ENCODE measurements at places on chromosomes 6 and 20. TPM values are rescaled to one million over a fixed set of nuclear protein-coding genes. Genes with fewer than 3 reads are reported as not detected.

- no peak for DNase-seq
- peaks cover 5% of the 10 kb centered on the region for H3K27me3 ChIP-seq
- no peaks in the 10 kb centered on the region for H3K4me1 ChIP-seq
- no peaks in the 10 kb centered on the region for H3K36me3 ChIP-seq
- H3K4me3 ChIP-seq = no peak overlapping the region
Measured at GRCh38 chr6:12844284-12845223, 128.0 kb downstream of the PHACTR1 start.

TGM3 gene
- not detected for total RNA-seq

FAM209A gene
- 1.7 TPM for total RNA-seq

DNA sequence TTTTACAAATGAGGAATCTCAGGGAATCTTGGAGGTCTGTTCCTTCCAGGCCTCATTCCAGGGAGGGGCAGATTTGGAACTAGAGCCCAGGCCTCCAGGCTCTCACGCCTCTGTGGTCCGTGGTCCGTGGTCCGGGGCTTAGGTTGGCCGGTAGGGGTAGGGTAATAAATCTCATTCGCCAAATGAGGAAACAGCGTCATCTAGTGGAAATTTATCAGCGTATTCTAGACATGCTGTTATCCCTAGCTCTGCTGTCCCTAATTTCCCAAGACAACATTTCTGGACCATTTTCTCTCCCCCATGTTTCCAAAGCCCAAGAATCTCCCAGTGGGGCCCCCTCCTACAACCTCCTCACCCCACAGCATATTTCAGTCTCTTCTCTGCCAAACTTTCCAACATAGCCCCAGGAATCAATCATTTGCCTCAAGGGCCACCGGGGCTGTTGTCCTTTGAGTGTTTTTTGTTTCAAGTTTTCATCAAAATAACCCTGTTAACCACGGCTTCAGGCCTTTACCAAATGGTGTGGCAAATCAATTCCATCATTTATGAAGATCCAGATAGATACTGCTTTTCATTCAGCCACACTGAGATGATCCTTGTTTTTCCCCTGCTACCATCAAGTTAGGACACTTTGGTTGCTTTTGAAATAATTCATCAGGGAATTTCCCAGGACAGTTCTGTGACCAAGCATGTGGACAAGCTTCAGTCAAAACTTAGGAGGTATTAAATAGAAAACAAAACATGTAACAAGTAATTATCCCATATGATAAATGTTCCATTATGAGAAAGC lies 126.8 kb downstream of the ALDH8A1 start:
- no peak overlapping the region for H3K27ac ChIP-seq
- no peaks in the 10 kb centered on the region for H3K4me1 ChIP-seq
- H3K36me3 ChIP-seq = no peaks in the 10 kb centered on the region
- peaks cover 10% of the 10 kb centered on the region for H3K27me3 ChIP-seq
- H3K4me3 ChIP-seq = no peak overlapping the region
- DNase-seq = peak; percentile 51

DNA sequence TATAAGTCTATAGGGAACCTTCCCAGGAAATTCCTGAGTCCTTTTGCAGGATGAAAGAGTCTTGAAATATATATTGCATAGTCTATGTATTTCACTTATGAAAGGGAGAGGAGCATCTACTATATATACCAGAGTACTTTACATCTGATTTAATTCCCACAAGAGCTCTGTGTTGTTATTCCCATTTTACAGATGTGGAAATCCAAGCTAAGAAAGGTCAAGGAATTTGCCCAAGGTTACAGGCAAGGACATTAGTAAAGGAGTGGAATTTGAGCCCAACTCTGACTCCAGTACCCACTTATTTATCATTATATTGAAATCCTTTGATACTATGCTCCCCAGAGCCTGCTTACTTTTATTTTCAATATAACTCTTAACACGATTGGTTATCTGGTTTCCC lies 2.6 kb downstream of the SESN1 start:
- H3K27ac ChIP-seq = peak overlapping the region; percentile 14
- H3K4me1 ChIP-seq = peaks cover 48% of the 10 kb centered on the region
- no peaks in the 10 kb centered on the region for H3K27me3 ChIP-seq
- H3K4me3 ChIP-seq = peak overlapping the region; percentile 94
- H3K36me3 ChIP-seq = peaks cover 10% of the 10 kb centered on the region

DNA sequence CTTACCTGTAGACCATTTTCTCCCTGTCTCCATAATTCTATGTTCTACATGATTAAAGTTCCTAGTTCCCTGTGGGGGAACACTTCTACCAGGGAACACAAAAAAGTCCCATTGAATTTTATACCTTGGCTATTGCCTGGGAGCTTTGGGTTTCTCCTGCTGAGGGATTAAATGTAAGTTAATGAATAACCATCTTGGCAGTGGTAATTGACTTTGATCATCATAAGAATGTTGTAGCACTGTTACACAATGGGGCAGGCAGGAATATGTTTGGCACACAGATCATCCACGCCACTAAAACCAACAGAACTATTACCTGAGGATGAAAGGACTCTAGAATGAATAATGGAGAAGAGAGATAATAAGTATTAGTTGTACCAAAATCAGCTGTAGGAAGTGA lies 1106.2 kb upstream of the GJE1 start:
- no peak for DNase-seq
- H3K27me3 ChIP-seq = no peaks in the 10 kb centered on the region
- H3K27ac ChIP-seq = no peak overlapping the region

DNA sequence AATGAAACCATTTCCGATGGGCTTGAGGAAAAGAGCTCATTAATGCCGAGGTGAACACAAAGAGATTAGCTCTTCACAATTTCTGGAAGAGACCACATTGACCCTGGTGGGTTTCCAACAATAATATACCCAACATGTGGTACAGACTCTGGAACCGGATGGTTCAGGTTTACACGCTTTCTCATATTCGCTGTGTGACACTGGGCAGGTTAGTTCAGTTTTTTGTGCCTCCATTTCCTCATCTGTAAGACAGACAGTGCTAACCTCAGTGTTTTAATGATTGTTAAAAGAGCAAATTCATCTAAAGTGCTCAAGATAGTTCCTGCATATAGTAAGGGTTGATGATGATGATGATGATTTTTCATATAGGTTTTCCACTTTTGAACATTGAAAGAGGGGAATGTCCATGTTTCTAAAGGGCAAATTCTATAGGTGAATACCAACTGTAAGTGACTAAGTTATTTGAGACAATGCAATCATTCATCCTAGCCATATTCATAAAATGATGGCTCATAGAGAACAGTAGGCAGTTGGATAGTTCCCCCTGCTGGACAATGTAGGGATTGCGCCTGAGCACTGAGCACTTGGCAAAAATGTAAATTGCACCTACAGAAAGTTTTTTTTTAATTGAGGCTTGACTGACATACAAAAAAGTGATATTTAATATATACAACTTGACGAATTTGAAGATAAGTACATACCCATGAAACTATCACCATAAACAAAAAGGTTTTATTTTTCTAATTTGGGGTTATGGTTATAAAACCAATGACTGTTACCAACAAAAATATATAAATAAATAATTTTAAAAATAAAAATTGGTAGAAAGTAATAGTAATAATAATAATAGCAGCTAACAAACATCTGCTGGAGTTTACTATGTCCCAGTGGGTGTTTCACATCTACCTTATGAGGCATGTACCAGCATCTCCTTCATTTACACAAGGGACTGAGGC lies 2.1 kb upstream of the PERP start:
- no peaks in the 10 kb centered on the region for H3K36me3 ChIP-seq
- H3K27me3 ChIP-seq = peaks cover 24% of the 10 kb centered on the region
- no peak overlapping the region for H3K27ac ChIP-seq
- H3K4me3 ChIP-seq = no peak overlapping the region

DNA sequence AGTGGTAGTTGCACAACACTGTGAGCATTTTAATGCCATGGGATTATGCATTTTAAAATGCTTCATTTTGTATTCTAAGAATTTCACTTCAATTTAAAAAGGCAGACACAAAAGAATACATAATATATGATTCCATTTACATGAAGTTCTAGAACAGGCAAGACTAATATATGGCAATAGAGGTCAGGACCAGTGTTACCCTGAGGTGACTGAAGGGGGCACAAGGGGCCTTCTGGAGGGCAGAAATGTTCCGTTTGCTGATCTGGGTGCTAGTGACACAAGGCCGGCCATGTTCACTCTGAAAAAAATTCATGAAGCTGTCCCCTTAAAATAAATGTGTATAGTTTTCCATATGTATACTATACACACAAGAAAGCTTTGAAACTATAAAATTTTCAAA lies 28.5 kb downstream of the TASP1 start:
- H3K36me3 ChIP-seq = peaks cover 10% of the 10 kb centered on the region
- no peak overlapping the region for H3K4me3 ChIP-seq
- H3K27ac ChIP-seq = no peak overlapping the region
- H3K27me3 ChIP-seq = no peaks in the 10 kb centered on the region

DNA sequence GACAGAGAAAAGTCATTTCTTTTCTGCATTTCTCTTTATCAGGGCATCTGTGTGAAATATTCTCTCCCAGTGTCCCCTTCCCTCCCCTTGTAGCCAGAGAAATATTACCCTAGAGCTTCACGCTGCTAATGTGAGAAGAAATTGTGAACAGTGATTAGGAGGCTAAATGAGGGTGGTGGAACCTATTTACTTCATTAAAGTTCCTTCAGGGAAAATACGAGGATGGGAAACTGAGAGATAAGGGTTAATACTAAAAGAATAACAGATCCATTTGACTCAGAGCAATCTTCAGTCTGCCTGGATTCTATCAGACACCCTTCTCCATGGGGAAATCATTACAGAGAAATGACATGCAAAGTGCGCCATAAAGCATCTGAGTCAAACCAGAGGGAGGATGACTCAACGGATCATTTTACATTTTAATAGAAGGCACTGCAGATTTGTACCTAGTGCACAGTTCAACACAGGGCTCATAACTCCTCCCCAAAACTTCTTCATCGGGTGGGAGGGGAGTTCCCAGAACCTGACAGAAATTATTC lies 131.3 kb downstream of the GJA10 start:
- no peaks in the 10 kb centered on the region for H3K27me3 ChIP-seq
- peak overlapping the region; percentile 0 for H3K4me3 ChIP-seq
- H3K27ac ChIP-seq = peak overlapping the region; percentile 61
- peaks cover 25% of the 10 kb centered on the region for H3K36me3 ChIP-seq
- DNase-seq = no peak

DNA sequence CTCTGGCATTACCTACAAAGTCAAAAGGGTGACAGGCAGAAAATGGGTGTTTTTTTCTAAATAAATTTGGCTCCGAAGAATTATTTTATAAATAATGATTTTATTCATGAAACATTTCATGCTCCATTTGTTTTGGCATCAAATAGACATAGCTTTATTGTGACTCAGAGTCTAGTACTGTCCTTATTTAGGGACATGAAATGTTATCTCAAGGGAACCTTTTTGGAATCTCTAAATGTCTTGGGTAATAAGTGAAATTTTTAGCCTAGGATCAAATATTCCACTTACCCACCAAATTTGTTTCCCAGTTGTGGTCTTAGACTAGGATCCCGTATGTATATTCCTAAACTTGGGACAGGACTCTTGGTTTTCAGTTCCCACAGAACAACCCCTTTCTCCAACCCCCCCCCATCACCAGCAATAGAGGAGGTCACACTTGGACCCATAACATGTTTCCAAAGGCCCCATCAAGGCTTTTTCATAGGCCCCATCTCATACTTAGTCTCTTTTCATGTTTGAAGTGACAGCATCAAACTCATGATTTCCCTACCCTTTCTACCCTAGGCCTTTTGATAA lies 81.8 kb downstream of the JAG1 start:
- H3K27ac ChIP-seq = no peak overlapping the region
- no peak overlapping the region for H3K4me3 ChIP-seq
- H3K27me3 ChIP-seq = no peaks in the 10 kb centered on the region
- H3K36me3 ChIP-seq = peaks cover 2% of the 10 kb centered on the region
- no peak for DNase-seq

GRCh38 chr6:36025260-36025931 lies 955 bp upstream of the SLC26A8 start:
- peaks cover 23% of the 10 kb centered on the region for H3K4me1 ChIP-seq
- H3K36me3 ChIP-seq = peaks cover 7% of the 10 kb centered on the region
- peaks cover 25% of the 10 kb centered on the region for H3K27me3 ChIP-seq
- H3K27ac ChIP-seq = no peak overlapping the region

- no peaks in the 10 kb centered on the region for H3K4me1 ChIP-seq
- no peaks in the 10 kb centered on the region for H3K36me3 ChIP-seq
- H3K27ac ChIP-seq = no peak overlapping the region
Measured at GRCh38 chr20:12090920-12091319, 173.2 kb downstream of the BTBD3 start.

GRCh38 chr6:157217894-157218370 lies 105.4 kb downstream of the TMEM242 start:
- no peak overlapping the region for H3K27ac ChIP-seq
- no peak for DNase-seq

DNA sequence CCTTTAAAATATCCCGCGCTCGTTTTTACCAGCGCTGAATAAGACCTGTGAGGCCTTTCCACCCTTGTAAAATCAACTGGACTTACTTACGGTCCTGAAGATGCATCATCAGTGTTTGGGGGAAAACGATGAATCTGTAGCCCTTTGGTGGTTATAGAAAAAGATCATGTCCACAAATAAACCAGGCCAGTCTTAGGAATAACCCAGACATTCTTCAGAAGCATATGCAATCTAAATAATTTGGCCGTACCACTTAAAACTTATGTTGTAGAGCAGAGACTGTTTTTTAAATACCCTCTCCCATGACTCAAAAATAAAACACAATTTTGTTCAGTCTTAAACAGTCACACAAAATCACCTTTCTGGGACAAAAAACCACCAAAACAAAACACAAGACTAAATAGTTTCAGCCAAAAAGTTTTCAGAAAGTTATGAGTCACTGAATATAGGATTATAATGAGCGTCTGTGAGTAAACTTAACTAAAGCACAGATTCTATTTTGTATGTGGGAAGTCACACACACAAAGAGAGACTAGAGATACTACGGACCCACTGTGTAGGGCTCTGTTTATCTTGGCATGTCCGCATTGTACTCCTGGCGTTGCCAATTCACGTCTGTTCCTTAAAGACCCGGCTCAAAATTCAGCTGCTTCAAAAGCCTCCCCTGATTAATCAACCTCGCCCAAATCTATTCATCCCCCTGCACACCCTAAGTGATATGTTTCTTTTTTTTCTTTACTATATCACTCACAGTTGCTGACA lies 26.5 kb upstream of the SMOC2 start:
- no peak overlapping the region for H3K4me3 ChIP-seq
- no peaks in the 10 kb centered on the region for H3K4me1 ChIP-seq
- H3K27ac ChIP-seq = no peak overlapping the region
- no peaks in the 10 kb centered on the region for H3K27me3 ChIP-seq

- H3K4me3 ChIP-seq = no peak overlapping the region
- H3K36me3 ChIP-seq = no peaks in the 10 kb centered on the region
- H3K4me1 ChIP-seq = no peaks in the 10 kb centered on the region
- DNase-seq = no peak
- peaks cover 4% of the 10 kb centered on the region for H3K27me3 ChIP-seq
Measured at GRCh38 chr6:148317739-148318138, 24.9 kb upstream of the SASH1 start.

DNA sequence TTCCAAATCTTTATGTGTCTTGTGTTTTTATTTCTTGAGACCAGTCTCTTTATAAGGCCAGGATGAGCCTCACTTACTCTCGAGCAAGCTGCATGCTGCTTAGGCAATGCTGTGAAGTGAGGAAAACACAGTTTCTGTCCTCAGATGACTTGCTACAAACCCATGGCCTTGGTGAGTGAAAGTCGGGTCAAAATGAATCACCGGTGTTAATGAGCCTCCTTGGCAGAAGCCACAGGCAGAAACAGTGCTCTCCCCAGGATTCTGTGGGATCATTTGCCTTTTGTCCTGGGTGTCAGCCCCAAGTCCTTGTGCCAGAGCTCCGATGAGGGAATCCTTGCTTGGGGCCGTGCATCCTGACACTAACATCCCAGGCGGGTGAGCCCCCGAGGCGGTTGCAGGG lies 482.5 kb downstream of the QKI start:
- no peak overlapping the region for H3K27ac ChIP-seq
- no peak for DNase-seq
- no peak overlapping the region for H3K4me3 ChIP-seq
- H3K27me3 ChIP-seq = no peaks in the 10 kb centered on the region
- no peaks in the 10 kb centered on the region for H3K4me1 ChIP-seq

All from activated CD8-positive, alpha-beta memory T cell treated with anti-CD3 and anti-CD28 coated beads, Interleukin-2, amount 10 ng/mL, durations not matched to agents 7 days and 5 days (primary cell).